ENCODE measurements at places on chromosomes 2 and 18. TPM values are rescaled to one million over a fixed set of nuclear protein-coding genes. Genes with fewer than 3 reads are reported as not detected.

SYT4 gene
- not detected for total RNA-seq

UPP2 gene
- total RNA-seq: not detected

ACKR3 gene
- 75.6 TPM for total RNA-seq

AQP12B gene
- total RNA-seq: not detected

NGEF gene
- total RNA-seq: 0.43 TPM

VWA3B gene
- total RNA-seq: not detected

PDE11A gene
- total RNA-seq: 0.75 TPM

DNA sequence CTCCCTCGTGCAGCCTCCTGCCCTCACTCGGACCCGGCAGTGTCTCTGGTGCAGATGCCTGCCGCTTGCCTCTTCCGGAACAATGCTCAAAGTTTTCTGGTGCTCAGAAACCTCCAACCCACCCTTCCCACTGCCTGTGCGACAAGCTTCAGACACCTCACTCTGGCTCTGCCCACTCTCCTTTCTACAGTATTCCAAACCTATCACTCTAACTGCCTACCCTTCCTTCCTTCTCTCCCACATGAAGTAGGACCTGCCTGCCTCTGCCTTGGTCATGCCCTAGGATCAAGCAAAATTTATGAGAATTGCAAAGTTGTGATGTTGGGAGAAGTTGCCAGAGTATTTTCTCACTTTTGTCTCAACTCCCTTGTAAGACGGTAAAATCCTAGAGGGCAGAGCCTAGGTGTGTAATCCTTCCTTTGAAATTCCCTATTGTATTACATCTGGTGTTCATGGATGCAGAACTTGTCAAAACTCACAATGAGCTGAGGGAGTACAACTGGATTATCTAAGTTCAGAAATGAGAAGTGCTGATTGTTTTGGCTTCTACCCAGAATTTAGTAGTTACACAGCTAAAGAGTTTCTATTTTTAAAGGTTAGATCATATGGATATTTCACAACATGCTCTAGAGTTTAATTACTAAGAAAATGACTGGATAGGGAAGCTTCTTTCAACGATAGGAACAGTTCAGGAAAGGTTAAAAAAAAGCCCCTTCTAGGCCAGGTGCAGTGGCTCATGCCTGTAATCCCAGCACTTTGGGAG is 7.2 kb downstream of the NPC1 start:
- no peak for DNase-seq

- no peak for DNase-seq
Measured at GRCh38 chr18:24663026-24663425, 202.6 kb downstream of the HRH4 start.

- DNase-seq: no peak
Measured at GRCh38 chr2:219082332-219082958, 21.7 kb upstream of the IHH start.

- DNase-seq: no peak
Measured at GRCh38 chr18:76353046-76353445, 142.0 kb downstream of the ZNF516 start.

- no peak for DNase-seq
Measured at GRCh38 chr2:219829667-219830352, 202.4 kb downstream of the SLC4A3 start.

- DNase-seq: no peak
Measured at GRCh38 chr2:109139865-109140396, 10.9 kb downstream of the SH3RF3 start.

DNA sequence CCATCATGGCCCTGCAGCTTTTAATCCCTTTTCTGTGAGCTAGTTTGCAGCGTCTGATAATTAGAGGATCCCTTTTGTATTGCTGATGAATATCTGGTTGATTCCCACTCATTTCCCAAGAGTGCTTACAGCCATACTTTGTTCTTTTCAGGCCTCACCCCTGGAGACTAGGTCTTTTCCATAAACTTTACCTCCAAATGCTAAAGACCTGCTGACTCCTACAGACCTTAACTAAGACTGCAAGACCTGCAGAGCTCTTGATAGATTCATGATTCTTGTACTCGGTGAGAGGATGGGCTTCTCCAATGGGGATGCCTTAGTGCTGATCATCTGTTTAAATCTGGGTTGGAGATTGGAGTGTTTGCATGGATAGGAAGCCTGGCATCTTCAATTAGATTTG is 33.1 kb upstream of the DYNAP start:
- DNase-seq: no peak

GRCh38 chr2:211251016-211251415 is 694.6 kb downstream of the CPS1 start:
- DNase-seq: no peak

GRCh38 chr18:48752928-48753327 is 197.8 kb downstream of the SMAD7 start:
- DNase-seq: no peak

GRCh38 chr2:162972383-162972782 is 133.8 kb upstream of the KCNH7 start:
- no peak for DNase-seq

DNA sequence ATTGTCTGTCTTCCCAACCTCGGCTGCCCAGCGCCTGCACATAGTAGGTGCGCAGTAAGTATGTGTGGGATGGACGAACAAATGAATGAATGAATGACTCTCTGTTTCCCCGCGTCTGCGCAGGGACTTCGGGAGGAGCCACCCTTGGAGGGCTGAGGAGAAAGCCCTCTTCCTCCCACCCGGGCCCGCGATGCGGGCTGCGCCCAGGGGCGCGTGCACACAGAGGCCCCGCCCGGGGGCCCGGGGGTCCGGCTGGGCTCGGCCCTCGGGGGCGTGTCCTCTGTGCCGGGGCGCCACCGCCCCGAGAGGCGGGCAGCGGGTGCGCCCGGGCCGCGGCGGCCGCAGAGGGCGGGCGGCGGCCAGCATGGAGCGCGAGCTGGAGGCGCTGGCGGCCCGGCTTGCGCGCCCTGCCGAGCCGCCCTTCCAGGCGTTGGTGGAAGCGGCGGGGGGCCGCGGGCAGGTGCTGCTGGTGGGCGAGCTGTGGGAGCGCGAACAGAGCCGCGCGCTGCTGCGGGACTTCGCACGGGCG is at the start of gene C2orf72:
TSS of gene C2orf72 (plus strand) at position 322 of the 529 bp plus-strand sequence. CDS start at position 365, 43 bp downstream.
- no peak for DNase-seq

- DNase-seq: no peak
Measured at GRCh38 chr2:44107086-44107740, 61.5 kb upstream of the PPM1B start.

Data from ascending aorta (tissue), 2 donors.